Activated CD4-positive, alpha-beta T cell treated with anti-CD3 and anti-CD28 coated beads, Interleukin-2, amount 10 ng/mL, durations not matched to agents 24 days and 14 days (primary cell): ENCODE measurements at places on chromosomes 2 and 18. TPM values are rescaled to one million over a fixed set of nuclear protein-coding genes. Genes with fewer than 3 reads are reported as not detected.

DNA sequence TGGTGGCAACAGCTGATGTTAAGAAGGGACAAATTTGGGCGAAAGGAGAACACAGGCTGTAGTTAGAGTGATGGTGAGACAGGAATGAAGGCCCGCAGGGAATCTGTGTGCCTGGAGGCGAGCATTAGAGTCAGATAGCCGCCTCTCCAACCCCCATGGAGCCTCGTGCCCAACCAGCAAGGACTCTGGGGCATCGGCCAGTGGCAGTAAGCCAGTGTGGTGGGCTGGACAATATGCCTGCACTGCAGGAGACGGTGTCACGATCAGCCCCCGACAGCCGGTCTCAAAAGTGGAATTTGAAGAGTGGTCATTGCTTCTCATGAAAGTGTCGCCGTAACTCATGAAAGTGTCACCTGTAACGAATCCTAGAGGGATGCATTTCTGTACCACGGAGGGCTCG is 249.4 kb downstream of the ALPK2 start:
- no peaks in the 10 kb centered on the region for H3K27me3 ChIP-seq
- no peaks in the 10 kb centered on the region for H3K4me1 ChIP-seq
- H3K36me3 ChIP-seq = no peaks in the 10 kb centered on the region
- DNase-seq = no peak
- no peak overlapping the region for H3K27ac ChIP-seq
- H3K4me3 ChIP-seq = no peak overlapping the region

REG3G gene
- not detected in 2 replicates for total RNA-seq

DNA sequence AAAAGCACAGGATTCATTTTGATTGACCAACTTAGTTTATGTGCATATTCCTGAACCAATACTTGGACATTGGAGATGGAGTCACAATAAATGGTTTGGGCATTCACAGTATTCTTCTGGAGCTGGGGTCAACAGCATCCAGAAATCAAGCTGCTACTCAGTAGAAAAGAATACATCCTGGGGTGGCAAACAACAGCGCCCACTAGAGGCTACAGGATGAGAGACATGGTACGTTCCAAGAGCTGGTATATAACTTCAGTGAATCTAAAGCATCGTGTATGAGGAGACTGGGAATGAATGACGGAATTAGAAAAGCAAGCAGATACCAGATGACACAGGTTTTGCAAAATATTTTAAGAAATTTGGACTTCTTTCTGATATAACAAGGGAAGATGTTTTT is 142.9 kb upstream of the FIGN start:
- no peaks in the 10 kb centered on the region for H3K36me3 ChIP-seq
- no peak overlapping the region for H3K4me3 ChIP-seq
- no peak overlapping the region for H3K27ac ChIP-seq
- H3K27me3 ChIP-seq = no peaks in the 10 kb centered on the region

SH3YL1 gene
- 17.4 and 17.7 TPM in 2 replicates for total RNA-seq

DNA sequence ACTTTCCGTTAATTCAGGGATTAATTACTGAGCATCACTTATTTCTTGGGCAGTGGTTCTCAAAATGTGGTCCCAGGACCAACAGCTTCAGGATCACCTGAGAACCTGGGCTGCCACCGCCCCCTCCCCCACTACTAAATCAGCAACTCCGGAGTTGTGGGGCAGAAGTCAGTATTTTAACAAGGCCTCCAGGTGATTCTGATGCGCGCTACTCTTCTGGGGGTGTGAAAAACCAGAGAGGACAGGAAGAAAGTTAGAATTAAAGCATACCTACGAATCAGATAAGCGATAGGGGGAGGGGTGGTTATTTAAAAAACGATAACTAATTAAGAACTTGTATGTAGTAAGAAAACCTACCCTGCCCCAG is 319 bp downstream of the ZSCAN30 start:
- H3K4me1 ChIP-seq = peaks cover 37% of the 10 kb centered on the region
- peak overlapping the region; percentile 100 for H3K4me3 ChIP-seq
- H3K27ac ChIP-seq = peak overlapping the region; percentile 95
- H3K27me3 ChIP-seq = no peaks in the 10 kb centered on the region
- H3K36me3 ChIP-seq = peaks cover 62% of the 10 kb centered on the region

GRCh38 chr2:113175736-113176695 is 2.2 kb downstream of the PSD4 start:
- peak overlapping the region; percentile 88 for H3K4me3 ChIP-seq
- peaks cover 71% of the 10 kb centered on the region for H3K36me3 ChIP-seq
- peaks cover 78% of the 10 kb centered on the region for H3K4me1 ChIP-seq
- DNase-seq = peak; percentile 76
- no peaks in the 10 kb centered on the region for H3K27me3 ChIP-seq

VWC2L gene
- not detected in 2 replicates for total RNA-seq

CWC22 gene
- 30.0 and 30.2 TPM in 2 replicates for total RNA-seq

DNA sequence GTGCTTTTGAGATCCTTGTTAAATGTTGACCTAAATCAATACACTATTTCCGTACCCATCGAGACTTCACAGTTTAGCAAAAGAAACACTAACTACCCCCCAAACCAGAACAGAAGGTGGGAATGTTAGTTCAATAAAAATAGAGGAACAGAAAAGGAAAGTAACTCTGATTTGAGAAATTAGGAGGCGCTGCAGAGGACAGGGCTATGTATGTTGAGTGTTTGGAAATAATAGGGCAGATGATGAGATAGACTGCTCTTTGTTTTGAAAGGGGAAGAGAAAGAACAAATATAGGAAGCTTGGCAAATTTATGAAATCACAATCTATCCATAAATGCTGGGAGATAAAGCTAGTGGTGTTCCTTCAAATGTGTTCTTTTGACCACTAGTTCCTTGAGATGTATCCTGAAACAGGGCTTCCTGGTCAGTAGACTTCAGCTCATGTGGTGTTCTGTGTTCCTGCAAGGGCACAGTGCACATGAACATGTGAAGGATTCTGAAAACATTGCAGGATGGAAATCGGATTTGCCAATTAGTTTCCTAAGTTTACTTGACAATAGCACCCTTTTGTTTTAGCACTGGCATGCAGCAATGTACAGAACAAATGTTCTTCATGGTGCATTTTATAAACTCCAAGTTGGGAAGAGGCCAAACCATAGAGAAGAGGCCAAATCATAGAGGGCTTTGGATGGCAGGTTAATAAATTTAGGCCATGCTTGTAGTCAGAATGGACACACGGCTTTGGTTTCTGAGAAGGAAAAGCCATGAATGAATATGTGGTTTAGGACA is 39.8 kb downstream of the RHBDD1 start:
- peaks cover 15% of the 10 kb centered on the region for H3K4me1 ChIP-seq
- peak overlapping the region; percentile 12 for H3K27ac ChIP-seq
- no peaks in the 10 kb centered on the region for H3K27me3 ChIP-seq
- DNase-seq = no peak
- H3K4me3 ChIP-seq = no peak overlapping the region

DNA sequence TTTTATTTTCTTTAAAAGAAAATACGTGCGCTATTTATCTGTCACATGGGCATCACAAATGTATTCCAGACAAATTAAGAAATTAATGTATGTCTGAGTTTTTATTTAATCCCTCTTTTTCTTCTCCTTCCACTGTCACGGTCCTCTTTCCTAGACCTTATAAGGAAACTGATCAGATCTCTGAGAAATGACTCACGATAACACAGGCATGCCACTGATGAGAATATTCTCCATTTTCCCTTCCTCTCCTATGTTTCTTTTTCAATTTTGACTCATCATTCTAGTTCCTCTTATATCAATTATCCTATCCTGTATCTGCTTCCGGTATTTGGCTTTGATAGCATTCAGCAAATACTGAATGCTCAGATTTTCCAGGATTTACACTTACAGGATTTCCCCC is 121.8 kb downstream of the DSC3 start:
- H3K27me3 ChIP-seq = no peaks in the 10 kb centered on the region
- DNase-seq = no peak

C1QL2 gene
- not detected in 2 replicates for total RNA-seq

- no peak overlapping the region for H3K27ac ChIP-seq
- peaks cover 4% of the 10 kb centered on the region for H3K27me3 ChIP-seq
- no peaks in the 10 kb centered on the region for H3K36me3 ChIP-seq
- DNase-seq = peak; percentile 22
Observed at GRCh38 chr18:36673452-36673851, 155.3 kb downstream of the TPGS2 start.

GRCh38 chr2:223815884-223816570 is 21.4 kb downstream of the AP1S3 start:
- H3K4me1 ChIP-seq = peaks cover 4% of the 10 kb centered on the region
- no peaks in the 10 kb centered on the region for H3K27me3 ChIP-seq
- H3K4me3 ChIP-seq = no peak overlapping the region
- no peak overlapping the region for H3K27ac ChIP-seq
- H3K36me3 ChIP-seq = peaks cover 2% of the 10 kb centered on the region
- DNase-seq = no peak

- peak; percentile 75 for DNase-seq
- peak overlapping the region; percentile 93 for H3K4me3 ChIP-seq
- H3K27ac ChIP-seq = peak overlapping the region; percentile 84
Observed at GRCh38 chr2:208025814-208026184, 472 bp upstream of the PLEKHM3 start.

ALPG gene
- not detected in 2 replicates for total RNA-seq

MARCHF4 gene
- not detected in 2 replicates for total RNA-seq

GRCh38 chr18:79849328-79850207 is 51.8 kb downstream of the KCNG2 start:
- no peaks in the 10 kb centered on the region for H3K36me3 ChIP-seq
- DNase-seq = no peak

DNA sequence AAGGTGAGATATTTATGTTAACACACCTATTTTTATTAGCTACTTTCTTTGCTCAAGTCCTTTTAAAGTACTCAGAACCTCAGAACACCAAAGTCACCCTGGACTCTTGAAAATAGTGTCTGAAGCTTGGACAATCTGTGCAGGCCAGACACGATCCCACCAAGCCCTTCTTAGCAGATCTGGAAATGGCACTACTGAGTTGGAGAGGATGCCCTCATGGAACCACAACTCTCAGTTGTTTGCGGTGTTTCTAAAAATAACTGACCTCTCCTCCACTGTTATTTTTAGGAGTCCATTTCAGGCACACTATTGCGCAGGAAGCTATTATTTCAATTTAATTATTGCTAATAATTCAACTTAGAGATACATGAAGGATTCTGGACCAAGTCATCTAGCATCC is 103.5 kb upstream of the ITGB6 start:
- no peak overlapping the region for H3K4me3 ChIP-seq
- no peak for DNase-seq
- no peaks in the 10 kb centered on the region for H3K27me3 ChIP-seq
- H3K4me1 ChIP-seq = peaks cover 23% of the 10 kb centered on the region

STAM2 gene
- 16.9 and 22.2 TPM in 2 replicates for total RNA-seq

DNA sequence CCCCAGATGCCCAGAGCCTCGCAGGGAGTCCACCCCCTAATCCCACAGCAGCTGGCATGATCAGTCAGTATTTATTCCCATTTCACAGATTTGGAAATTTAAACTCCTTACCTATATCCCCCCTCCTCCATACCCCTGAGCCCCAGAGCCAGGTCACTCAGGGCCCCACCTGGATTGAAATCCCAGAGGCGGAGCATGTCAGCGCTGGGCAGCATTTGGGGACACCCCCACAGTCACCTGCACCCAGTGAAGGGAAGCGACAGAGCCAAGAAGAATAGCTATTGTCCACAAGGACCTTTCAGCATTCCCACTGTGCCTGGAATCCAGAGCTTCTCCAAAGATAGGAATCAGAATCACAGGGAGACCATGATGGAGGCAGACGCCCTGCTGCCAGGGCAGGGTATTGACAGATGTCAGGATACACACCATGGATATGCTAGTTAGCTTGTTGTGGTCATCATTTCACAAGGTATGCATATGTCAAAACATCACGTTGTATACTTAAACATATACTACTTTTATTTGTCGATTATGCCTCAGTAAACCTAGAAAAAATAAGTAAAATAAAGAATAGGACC is 968 bp upstream of the ASTL start:
- no peak overlapping the region for H3K27ac ChIP-seq
- peaks cover 33% of the 10 kb centered on the region for H3K36me3 ChIP-seq
- peaks cover 24% of the 10 kb centered on the region for H3K4me1 ChIP-seq
- H3K27me3 ChIP-seq = no peaks in the 10 kb centered on the region

- H3K36me3 ChIP-seq = peaks cover 4% of the 10 kb centered on the region
- H3K27ac ChIP-seq = no peak overlapping the region
- peaks cover 19% of the 10 kb centered on the region for H3K27me3 ChIP-seq
- peaks cover 13% of the 10 kb centered on the region for H3K4me1 ChIP-seq
- no peak for DNase-seq
Observed at GRCh38 chr2:85303780-85304531, 23.8 kb downstream of the TGOLN2 start.

DNA sequence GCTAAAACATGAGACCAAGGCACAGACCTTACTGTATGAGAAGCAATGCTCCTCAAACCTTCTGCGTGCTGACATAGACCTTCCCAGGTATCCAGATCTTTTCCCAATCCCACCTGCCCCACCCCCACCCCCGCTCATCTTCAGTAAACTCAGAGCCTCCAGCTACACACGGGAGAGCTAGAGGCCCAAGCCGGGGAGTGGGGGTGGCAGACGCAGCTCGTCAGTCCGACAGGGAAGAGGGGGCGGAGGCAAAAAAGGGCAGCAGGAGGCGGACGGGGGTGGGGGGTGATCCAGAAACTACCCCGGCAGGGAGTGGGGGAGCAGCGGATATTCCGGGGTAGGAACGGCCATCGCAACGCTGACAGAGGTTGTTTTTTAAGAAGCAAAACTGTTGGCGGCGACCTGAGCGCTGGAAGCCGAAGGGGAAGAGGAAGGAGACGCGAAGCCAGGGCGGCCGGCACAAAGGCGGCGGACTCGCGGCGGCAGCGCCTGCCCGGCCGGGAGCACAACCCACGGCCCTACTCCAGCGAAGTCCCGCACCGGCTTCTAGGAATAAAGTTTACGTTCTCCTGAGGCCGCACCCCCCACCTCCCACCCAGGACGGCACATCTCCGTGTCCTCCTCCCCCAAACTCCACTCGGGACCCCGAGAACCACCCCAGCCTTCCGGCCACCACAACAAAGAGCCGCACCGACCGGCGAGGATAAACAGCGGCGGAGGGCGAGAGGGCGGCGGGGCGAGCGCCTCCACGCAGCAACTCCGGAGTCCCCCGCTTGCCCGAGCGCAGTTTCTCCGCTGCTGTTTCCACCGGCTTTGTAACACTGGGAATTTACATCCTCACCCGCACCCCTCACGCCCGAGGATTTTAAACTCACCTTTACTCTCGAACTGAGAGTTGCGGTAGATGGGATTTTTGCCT is 722 bp downstream of the BAZ2B start:
- peak overlapping the region; percentile 70 for H3K27ac ChIP-seq
- H3K4me3 ChIP-seq = peak overlapping the region; percentile 80
- peaks cover 35% of the 10 kb centered on the region for H3K27me3 ChIP-seq
- peak; percentile 79 for DNase-seq
- no peaks in the 10 kb centered on the region for H3K36me3 ChIP-seq
- peaks cover 11% of the 10 kb centered on the region for H3K4me1 ChIP-seq

DNA sequence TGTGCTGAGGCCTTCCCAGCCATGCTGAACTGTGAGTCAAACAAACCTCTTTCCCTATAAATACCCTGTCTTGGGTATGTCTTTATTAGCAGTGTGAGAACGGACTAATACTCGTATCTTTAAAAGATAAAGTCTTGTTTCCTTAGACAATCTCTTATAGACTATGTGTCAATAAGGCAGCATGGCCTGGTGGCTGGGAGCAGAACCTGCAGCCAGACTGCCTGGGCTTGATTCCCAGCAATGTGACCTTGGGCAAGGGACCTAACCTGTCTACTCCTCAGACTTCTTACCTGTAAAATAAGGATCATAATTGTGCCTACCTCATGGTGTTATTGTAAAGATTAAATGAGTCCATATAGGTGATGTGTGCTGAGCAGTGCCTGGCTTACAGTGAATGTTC is 198.7 kb downstream of the CDH20 start:
- no peaks in the 10 kb centered on the region for H3K27me3 ChIP-seq
- H3K36me3 ChIP-seq = no peaks in the 10 kb centered on the region
- no peaks in the 10 kb centered on the region for H3K4me1 ChIP-seq
- H3K4me3 ChIP-seq = no peak overlapping the region
